Cortex of kidney (tissue), 1 donor: ENCODE measurements at places on chromosomes 4 and X.

GRCh38 chr4:140952717-140953116 lies 180.6 kb downstream of the RNF150 start:
- DNase-seq: no peak

GRCh38 chr4:28176942-28177341 lies 1316.3 kb downstream of the STIM2 start:
- DNase-seq: no peak

DNA sequence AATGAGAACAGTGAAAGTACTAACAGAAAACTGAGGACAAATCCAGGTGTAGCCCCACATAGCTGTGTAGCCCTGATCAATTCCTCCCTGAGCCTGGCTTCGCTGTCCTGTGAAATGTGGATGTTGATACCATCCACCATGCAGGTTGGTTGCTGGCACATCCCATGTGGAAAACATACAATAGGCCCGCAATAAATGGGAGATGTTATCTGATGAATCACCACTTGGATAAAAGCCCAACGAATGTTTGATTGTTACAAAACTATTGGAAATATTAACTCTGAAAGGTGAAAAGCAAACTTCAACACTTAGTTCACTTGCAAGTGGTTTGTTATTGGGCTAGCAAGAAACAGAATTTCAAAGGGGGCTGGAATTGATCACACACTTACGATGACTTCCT lies 186.3 kb upstream of the FTHL17 start:
- DNase-seq: no peak

GRCh38 chr4:38663090-38663800 lies 754 bp upstream of the KLF3 start:
- DNase-seq: peak; percentile 34

GRCh38 chr4:153222707-153223426 lies 18.6 kb downstream of the TRIM2 start:
- no peak for DNase-seq

DNA sequence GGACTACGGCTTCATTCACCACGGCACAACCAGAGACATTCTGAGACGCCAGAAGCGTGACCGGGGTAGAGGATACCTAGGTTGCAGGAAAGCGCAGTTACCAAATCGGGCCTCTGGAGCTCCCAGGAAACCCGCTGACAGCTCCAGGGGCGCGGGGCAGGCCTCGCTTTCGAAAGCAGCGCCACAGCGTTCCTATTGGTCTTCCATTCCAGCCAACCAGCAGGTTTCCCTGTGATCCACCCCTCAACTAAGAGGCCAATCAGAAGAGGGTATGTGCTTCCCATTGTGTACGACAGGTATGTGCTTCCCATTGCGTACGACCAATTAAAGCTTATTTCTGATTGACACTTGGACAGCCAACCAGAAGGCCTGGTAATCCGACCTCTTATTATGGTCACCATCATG lies 14.9 kb downstream of the SNX12 start:
- no peak for DNase-seq

DNA sequence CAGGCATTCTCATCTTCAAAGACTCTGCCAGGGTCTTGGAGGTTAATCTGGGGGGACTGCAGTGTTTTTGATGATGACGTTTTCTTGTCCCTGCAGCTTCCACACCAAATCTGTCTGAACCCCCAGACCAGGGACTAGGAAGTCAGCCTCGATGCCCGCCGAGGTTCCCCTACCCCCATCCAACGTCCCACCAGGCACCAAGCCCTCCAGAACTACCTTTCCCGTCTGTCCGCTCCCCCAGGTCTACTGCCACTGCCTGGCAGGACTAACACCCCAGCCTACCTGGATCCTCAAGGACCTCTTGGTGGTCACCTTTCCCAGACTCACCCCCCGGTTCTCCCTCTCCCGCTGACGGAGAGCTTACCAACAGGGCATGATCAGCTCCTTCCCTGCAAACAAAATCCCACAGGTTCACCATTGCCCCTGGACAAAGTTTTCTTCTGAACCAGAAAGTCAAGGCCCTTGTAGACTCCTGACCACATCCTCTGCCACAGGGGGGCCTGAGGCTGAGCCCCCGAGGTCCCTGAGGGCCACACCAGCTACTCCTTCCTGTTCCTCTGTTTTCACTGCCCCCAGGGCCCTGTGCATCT lies 40.9 kb downstream of the HMX1 start:
- DNase-seq: no peak

DNA sequence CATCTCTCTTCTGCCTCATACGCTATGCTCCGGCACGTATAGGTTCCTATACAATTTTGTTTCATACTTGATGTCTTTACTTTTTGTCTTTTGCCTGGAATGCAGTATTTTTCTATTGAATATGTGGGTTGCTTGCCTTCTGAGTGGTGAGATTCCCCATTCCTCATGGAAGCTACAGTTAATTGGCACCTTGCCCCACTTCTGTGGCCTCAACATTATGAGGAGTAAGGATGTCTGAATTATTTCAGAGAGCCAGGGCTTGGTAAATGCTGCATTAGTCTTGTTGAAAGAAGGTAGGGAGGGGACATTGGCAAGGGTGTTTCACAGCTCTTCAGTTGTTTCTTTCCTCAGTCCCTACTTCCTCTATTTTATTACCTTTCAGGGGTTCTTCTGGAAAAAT lies 23.0 kb downstream of the CDKL5 start:
- no peak for DNase-seq

GRCh38 chrX:12278151-12278550 lies 139.9 kb downstream of the FRMPD4 start:
- DNase-seq: no peak

- DNase-seq: no peak
Measured at GRCh38 chr4:94678896-94679295, 78.9 kb upstream of the BMPR1B start.

DNA sequence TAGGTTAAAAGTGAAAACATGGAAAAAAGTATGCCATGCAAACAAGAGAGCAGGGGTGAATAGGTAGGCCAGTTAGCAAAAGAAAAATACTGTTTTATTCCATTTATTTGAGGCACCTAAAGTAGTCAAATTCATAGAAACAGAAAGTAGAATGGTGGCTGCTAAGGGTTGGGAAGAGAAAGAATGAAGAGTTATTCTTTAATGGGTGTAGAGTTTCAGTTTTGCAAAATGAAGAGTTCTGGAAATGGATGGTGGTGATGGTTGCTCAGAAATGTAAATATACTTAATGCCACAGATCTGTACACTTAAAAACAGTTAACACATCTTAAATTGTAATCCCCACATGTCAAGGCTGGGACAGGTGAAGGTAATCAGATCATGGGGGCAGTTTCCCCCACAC lies 29.7 kb downstream of the PARM1 start:
- no peak for DNase-seq

DNA sequence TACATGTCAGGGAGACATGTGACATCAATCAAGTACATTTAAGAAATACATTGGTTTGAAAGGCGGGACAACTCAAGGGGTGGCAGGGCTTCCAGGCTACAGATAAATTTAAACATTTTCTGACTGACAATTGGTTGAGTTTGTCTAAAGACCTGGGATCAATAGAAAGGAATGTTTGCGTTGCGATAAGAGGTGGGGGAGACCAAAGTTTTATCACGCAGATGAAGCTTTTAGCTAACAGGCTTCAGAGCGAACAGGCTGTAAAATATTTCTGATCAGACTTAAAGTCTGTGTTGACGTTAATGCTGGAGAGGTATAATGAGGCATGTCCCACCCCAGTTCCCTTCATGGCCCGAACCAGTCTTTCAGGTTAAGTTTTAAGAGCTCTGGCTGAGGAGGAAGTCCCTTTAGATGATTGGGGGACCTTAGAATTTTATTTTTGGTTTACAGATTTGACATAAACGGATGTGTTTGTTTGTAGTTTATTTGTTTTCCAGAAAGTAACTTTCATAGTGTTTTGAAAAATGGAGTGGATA lies 346.7 kb upstream of the RASGEF1B start:
- DNase-seq: no peak

- no peak for DNase-seq
Measured at GRCh38 chrX:10173331-10173900, 16.6 kb downstream of the CLCN4 start.

DNA sequence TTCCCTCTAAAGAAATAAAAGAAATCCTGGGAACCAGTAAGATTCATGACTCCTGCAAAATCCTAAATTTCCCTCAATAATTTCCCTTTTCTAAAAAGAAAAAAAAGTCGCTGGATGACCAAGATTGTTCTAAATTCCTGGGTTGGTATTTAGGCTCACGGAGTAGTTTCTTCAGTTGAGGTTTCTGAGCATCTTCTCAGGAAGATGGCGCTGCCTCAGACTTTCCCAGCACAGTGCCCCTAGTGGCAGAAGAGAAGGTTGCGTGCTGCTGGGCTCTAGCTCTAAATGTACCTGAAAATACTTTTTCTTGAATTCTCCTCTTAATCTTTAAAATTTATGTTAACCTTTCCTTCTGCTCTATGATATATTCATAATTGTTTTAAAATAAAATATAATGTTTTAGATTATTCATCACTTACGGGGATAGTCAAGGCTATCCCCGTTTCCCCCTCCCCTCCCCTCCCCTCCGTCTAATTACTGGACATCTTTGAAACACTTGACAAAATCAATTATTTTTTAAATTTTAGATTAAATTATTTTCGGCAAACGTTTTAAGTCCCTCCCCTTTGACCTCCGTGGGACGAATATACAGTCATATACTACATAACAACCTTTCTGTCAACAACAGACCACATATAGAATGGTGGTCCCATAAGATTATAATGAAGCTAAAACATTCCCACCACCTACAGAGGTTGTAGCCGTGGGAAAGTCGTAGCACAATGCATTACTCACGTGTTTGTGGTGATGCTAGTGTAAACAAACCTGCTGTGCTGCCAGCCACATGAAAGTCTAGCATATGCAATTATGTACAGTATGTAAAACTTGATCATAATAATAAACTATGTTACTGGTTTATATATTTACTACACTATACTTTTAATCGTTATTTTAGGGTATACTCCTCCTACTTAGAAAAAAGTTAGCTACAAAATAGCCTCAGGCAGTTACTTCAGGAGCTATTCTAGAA lies 41.0 kb upstream of the GATB start:
- no peak for DNase-seq

- DNase-seq: no peak
Measured at GRCh38 chr4:76292730-76293129, 13.8 kb upstream of the STBD1 start.

GRCh38 chr4:158008551-158009218 lies 164.1 kb downstream of the GASK1B start:
- DNase-seq: no peak

DNA sequence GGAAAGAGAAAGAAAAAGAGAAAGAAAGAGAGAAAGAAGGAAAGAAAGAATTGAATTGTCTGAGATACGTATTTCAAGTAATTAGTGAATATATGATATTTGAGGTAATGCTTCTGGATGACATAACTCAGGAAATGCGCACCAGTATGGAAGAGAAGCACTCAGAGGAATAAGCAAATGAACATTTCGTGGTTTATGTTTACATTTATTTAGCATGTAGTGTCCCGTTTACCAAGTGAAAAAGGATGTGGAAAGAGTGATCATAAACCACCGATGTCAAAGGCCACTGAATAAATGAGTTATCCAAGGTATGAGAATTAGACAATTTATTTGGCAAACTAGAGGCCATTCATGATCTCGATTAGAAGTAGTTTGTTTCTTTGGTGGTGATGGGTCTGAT lies 200.4 kb downstream of the ARAP2 start:
- DNase-seq: no peak

DNA sequence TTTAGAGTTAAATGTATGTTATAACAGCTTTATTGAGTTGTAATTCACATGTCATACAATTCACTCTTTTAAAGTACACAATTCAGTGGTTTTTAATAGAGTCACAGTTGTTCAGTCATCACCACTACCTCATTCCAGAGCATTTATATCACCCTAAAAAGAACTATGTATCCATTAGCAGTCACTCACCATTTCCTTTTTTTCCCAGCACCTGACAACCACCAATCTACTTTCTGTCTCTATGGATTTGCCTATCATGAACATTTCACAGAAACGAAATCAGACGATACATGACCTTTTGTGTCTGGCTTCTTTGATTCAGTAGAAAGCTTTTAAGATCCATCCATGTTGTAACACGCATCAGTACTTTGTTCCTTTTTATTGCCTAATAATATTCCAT lies 52.9 kb upstream of the FRAS1 start:
- no peak for DNase-seq

DNA sequence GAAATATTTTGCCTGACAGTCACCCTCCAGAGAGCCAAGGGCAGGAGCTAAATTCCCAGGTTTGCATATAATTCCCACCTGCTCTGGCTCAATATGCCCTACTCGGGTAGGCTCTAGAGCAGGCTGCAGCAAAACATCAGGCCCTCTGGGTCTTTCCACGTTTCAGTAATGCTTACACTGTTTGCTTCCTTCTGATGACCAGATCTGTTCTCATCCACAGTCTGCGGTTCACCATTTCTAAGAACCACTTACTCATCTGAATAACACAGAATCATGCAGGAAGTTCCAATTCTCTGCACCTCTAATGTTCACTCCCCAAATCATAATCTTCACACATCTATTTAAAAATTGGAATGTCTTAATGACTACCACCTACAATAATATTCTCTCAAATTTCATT lies 141.4 kb downstream of the PPP3CA start:
- DNase-seq: no peak

GRCh38 chrX:11430271-11430670 lies 137.1 kb downstream of the AMELX start:
- no peak for DNase-seq

DNA sequence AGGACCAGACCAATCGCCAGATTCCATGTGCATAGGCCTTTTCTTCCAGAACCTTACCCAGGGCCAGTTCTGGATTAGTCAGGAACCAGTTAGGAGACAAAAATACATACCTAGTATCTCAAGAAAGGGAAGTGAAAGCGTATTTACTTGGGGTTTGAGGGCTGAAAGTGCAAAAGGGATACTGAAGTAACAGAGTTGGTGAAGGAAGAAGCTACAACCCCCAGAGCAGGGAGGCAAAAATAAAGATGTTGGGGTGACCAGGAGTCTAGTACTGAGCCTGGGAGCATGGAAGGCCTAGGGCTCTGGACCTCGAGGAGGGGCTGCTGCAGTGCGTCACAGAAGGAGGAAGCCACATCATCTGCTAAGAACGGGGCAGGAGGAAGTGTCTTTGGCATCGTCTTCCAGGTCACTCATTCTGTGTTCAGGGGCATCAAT lies 38.3 kb downstream of the TKTL1 start:
- DNase-seq: no peak

- no peak for DNase-seq
Measured at GRCh38 chr4:163179207-163179606, 12.5 kb upstream of the NAF1 start.

- DNase-seq: no peak
Measured at GRCh38 chr4:150518559-150518958, 63.4 kb upstream of the MAB21L2 start.

GRCh38 chr4:87559090-87559837 lies 30.1 kb upstream of the SPARCL1 start:
- no peak for DNase-seq
